ENCODE measurements at places on chromosomes 4 and X.
A peak's percentile ranks its signal among the peaks of the same experiment; 100 is the strongest.

DNA sequence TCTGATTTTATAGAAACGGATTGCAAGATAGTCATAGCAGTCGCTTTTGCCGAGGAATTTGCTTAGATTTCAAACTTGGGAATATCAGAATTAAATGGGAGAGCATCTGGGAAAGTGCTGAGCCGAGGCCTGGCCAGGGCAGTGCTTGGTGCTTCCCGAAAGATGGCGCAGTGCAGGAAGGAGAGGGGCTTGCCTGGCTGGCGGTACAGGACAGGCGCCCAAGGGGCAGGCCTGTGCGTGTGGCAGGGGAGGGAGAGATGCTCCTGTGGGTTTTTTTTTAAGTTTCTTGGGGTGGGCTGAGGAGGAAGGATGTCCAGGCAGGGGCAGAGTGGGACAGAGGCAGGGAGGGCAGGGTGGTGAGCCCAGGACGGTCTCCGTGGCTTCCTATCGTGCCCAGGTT is 241.1 kb downstream of the AFAP1 start:
- DNase-seq = no peak

- no peak for DNase-seq
Observed at GRCh38 chrX:154791939-154792338, 13.3 kb downstream of the MPP1 start.

DNA sequence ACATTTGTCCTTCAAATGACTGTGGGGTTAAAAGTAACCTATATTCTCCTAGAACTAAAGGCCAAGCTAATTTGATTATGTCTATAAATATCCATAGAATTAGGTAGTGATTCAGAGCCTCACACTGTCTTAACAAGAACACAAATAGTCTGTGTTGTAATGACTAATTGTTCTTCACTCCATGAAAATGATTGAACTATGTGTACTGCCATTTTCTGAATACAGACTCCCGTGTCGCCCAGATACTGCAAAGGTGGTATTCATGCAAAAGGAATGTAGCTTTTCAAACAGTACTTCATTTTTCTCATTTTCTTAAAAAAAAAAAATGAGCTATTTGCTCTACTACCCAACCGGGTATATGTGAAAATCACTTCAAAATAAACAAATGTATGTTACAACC is 11.3 kb upstream of the PHKA2 start:
- DNase-seq = no peak

DNA sequence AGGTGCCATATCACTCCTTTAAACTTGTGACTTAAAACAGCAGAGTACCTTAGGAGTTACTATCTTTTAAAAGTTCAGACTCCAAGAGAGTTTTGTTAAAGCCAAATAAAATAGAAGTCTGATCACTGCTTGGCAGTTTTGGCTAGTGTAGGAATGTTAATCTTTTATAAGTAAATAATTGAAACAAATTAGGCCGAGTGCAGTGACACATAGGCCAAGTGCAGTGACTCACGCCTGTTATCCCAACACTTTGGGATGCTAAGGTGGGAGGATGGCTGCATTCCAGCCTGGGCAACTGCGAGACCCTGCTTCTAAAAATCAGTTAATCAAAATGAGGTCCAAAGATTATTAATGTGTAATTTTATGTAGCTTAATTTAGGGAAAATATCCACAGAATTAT is 37.2 kb downstream of the WDR44 start:
- DNase-seq = no peak

DNA sequence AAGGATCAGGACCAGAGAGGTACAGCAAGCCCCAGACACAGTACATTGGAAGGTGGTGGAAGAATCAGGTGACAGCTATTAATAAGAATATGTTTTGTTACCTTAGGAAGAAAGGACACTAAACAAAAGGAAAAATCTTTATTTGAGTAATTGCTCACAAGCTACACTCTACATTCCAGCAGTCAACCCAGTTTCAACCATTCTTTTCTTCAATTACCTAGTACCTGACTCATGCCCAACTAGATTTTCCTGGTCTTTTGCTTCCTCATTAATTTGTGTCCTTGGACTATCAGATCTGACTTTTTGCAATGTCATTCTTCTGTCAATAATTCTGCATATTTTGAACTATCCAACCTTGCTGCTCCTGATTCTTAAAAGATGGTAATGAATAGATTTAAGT is 22.5 kb upstream of the GLRA2 start:
- no peak for DNase-seq

- DNase-seq = no peak
Observed at GRCh38 chr4:24489870-24490269, 94.5 kb downstream of the DHX15 start.

GRCh38 chr4:8727131-8727530 is 134.6 kb downstream of the CPZ start:
- no peak for DNase-seq

DNA sequence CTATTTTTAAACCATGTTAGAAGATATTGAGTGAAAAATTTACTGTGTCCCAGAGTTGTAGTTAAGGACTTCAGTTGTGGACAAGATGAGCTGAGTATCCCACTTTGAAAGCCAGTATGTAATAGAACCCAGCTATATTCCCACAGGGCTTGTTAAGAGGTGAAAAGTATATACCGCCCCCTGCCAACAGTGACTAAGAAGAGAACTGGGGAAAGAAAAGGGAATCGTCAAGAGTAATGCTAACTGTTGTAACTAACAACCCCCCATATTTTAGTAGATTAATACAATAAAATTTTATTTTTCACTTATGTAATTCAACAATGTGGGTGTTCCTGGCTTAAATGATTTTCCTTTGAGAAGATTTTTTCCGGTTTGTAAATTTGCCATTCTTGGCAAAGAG is 250.4 kb upstream of the GIMD1 start:
- no peak for DNase-seq

- DNase-seq = no peak
Observed at GRCh38 chr4:72557021-72557420, 12.0 kb downstream of the ADAMTS3 start.

- no peak for DNase-seq
Observed at GRCh38 chrX:10166731-10167151, 10.0 kb downstream of the CLCN4 start.

GRCh38 chr4:123114915-123115756 is 192.7 kb upstream of the NUDT6 start:
- DNase-seq = no peak

DNA sequence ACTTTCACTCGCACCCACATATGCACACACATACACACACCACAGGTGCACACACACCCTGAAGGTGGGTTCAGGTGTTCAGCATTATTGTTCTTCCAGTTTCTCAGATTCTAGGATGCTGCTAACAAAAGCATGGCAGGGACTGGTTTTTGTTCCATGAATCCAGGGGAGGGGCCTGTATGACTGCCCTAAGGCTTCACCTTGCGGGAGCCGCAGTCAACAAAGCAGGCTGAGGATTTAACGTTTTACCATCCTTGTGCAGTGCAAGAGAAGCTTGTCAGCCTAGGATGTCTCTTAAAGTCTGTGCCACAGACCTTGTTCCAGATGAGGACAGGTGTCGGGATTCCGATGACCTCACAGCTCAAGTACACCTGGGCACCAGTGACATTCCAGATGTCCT is 61.8 kb downstream of the POLR2B start:
- DNase-seq = no peak

DNA sequence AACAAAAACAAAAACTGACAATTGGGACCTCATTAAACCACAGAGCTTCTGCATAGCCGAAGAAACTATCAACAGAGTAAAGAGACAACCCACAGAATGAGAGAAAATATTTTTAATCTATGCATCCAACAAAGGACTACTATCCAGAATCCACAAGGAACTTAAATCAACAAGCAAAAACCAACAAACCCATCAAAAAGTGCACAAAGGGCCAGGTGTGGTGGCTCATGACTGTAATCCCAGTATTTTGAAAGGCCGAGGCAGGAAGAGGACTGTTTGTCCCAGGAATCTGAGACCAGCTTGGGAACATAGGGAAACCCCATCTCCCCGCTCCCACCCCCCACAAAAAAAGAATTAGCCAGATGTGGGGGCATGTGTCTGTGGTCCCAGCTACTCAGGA is 10.7 kb downstream of the C4orf51 start:
- DNase-seq = no peak

DNA sequence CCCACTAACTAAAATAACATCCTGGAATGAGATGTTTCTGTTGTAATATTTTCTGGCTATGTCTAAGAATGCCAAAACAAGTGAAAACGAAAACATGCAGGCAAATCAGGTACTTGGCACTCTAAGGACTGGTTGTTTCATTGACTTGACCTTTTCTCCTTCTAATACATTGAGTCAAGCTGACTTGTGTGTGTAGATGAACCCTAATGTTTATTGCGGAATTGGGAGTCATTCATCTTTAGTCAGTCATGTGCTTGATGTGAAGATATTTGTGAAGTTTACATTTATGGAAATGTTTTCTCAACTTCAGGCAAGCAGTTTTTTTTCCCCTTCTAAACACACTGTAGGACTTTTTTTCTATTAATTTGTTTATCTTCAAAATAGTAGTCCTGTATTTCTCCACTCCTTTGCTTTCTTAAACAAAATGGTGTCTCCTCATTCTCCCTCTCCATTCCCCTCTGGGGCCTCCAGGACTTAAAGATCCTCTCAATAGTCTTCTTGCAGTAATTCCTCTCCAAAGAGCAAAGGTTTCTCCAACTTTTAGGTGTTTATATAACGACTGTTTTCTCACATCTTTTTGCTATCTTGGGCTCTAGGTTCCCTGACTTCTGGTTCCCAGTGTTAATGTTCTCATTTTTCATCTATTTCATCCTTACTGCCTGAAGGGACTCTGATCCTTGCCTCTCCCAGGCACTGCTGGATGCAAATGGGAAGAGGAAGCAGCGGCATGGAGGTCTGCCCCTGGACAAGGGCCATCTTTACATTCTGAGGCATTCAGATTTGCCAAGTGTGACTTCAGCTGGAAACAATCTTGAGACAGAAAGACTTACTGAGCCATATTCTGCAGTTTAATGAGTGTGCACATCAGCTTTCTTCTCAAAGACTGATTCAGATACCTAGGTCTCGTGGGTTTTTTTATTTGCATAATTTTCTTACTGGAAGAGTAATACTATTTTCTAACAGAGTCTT is 166.4 kb downstream of the ARHGAP6 start:
- DNase-seq = no peak

- DNase-seq = no peak
Observed at GRCh38 chr4:146245850-146246249, 31.5 kb downstream of the REELD1 start.

GRCh38 chrX:66030505-66031317 is 9.2 kb downstream of the VSIG4 start:
- DNase-seq = peak; percentile 7

- no peak for DNase-seq
Observed at GRCh38 chrX:39065051-39065871, 264.0 kb downstream of the MID1IP1 start.
